ENCODE measurements at places on chromosomes 3 and 15. TPM values are rescaled to one million over a fixed set of nuclear protein-coding genes. Genes with fewer than 3 reads are reported as not detected.
A peak's percentile ranks its signal among the peaks of the same experiment; 100 is the strongest.

- DNase-seq: no peak
Observed at GRCh38 chr15:60583946-60584345, 105.0 kb upstream of the ICE2 start.

DNA sequence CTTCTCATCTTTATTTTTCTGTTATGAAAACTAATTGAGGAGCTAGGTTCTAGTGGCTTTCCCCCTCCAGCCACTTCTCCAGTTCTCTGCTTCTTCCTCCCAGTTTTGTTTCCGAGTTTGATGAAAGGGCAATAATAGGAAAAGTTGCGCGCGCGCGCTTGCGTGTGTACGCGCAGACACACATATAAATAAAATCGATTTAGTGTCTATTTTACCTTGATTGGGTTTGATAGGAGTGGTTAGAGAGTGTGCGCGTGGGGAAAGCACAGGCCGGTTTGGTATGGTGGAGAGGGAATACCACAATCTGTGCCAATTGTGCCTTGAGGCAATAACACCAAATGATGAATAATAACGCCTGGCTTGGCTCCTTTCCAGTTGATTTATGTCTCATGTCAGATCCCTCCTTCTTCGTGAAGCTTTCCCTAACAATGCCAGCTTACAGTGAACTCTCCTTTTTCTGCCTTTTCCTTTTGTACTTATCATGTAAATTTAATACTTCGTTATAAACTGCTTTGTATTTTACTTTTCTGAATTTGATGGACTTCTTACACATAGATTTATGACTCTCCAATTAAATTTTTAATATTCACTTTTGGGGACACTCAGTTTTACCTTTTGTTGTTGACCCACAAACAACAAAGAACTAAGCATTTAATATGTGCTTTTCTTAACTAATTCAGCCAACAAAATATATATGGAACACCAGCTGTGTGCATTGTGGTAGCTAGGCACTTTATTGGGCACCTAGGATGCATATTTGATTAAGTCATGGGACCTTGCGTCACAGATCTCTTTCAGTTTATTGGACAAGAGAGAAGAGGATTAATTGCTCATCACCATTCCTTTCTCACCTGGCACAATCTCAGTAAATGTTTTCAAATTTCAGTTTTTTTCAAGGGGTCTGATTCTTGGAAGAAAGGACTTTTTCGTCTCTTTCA, 1.7 kb downstream of the TIPARP start:
- peak; percentile 39 for DNase-seq

- peak; percentile 35 for DNase-seq
Observed at GRCh38 chr15:51030649-51031316, 63.9 kb downstream of the TNFAIP8L3 start.

GRCh38 chr3:100183608-100184125, 69.4 kb upstream of the FILIP1L start:
- DNase-seq: no peak

The TRH gene
- total RNA-seq: not detected

- peak; percentile 73 for DNase-seq
Observed at GRCh38 chr15:40439960-40440742, 602 bp upstream of the BAHD1 start.

DNA sequence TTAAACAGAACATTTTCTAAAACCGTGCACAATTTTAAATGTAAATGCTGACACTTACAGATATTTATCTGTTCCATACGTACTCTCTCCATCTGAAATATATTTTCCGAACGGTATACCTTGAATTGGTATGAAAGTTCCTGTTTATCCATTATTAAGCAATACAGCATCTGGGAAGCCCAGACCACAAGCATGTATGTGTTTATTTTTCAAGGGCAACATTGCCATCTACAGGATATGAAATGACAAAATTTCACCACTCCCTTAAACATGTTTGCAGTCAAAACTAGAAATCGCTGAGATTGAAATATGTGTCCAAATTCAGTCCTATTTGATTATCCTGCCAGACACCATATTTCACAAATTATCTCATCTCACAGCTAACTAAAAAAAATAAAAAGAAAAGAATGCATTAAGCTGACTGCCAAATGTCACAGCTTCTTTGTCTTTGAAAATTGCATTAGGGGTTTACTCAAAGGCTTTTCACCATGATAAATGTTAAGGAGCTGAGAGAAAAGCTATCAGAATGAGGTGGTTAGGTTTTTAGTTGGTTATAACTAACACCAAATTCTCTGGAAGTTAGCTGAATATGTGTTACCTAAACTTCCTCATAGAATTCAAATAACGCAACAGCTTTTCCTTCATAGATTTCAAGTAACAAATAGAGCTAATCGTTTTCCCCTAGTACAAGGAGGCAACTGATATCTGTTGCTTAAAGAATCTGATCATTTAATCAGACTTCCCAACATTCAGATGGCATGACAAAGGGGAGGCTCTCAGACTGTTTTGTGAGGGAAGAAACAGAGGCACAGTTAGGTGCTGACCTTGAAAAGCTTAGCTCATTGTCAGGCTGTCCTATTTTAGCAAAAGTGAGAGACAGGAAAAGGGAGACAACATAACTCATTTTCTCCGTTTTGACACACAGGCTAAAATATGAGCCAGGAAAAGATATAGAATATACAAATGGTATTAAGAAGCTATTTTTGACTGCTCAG, 533.1 kb downstream of the TBL1XR1 start:
- DNase-seq: no peak

All from body of pancreas (tissue), 4 donors.